Stimulated activated CD4-positive, alpha-beta T cell treated with anti-CD3 and anti-CD28 coated beads, TNF-alpha, amount 100 ng/mL, for 24 hours (primary cell): ENCODE measurements at places on chromosomes 5 and 9.

- DNase-seq, result peak; percentile 63
Observed at GRCh38 chr9:111937781-111938426, 41.3 kb downstream of the UGCG start.

DNA sequence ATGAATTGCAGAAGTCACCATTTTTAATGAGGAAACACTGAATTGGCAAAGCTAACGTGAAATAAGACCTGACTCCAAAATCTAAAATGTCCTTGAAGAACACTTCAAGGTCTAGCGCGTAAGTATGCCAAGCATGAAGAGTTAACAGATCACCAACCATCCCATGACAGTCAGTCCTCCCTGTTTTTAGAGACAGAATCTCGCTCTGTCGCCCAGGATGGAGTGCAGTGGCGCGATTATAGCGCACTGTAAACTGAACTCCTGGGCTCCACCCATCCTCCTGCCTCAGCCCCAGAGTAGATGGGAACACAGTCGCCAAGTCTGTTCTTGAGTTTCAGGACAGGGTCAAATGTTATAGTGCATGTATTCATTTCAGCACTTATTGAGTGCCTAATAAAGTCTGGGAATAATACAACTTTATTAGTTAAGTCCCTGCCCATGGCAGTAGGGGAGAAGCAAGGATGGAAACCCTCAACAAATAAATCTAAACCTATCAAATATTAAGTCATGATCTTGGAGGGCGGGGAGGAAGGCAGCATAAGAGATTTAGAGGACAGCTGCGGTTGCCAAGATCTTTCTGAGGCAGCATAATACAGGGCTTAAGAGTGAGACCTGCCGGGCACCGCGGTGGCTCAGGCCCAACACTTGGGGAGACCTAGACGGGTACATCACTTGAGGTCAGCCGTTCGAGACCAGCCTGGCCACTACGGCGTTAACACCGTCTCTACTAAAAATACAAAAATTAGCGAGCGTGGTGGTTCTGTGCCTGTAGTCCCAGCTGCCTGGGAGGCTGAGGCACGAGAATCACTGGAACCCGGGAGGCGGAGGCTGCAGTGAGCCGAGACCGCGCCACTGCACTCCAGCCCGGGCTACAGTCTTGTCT lies 1.1 kb downstream of the ATPSCKMT start:
- DNase-seq, result no peak

DNA sequence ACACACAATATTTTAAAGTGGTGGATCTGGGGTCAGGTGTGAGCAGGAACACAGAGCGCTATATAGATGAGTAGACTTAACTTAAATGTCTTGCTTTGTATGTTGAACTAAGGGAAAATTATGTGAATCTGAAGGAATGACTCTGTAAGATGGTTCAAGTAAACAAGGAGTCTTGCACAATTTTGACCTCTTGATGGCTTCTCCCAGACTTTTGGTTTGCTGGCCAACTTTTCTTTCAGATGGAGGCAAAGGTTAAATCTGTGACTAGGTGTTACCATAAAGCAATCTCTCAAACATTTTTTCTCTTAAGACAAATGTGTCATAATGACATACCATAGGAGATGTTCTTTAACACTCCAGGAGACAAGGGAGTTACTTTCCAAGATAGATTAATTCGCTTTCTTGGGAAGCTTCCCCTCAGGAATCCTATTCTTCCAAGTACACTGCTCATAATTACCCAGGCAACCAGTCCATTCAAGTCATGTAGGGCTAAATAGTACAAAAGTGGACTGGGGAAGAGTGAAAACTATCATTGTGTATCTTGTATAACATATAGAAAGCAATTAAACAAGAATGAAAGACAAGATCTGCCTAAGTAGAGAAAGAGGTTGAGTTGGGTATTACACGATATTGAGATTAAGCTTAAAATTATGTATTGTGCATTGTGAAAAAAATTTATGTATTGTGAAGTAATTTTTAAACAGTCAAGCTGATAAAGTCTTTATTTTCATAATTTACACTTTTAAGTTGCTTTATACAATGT lies 60.3 kb upstream of the SLC27A6 start:
- no peak for DNase-seq

DNA sequence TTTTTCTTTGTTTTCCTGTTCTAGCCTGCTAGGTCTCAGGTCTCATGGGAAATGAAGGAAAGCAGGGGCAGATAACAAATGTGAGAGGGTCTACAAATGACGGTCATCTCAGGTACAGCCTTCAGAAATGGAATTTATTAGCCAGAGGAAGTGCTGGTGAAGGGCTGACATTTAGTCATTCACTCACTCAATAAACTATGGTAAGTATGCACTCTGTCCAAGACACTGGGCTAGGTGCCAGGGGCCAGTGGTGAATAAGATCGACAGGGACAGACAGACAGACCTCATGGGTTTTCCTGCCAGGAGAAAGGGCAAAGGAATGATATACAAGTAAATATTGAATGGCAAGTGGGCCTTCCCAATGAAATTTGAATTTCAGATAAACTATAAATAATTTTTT lies 6.3 kb downstream of the PDE6A start:
- no peak for DNase-seq

DNA sequence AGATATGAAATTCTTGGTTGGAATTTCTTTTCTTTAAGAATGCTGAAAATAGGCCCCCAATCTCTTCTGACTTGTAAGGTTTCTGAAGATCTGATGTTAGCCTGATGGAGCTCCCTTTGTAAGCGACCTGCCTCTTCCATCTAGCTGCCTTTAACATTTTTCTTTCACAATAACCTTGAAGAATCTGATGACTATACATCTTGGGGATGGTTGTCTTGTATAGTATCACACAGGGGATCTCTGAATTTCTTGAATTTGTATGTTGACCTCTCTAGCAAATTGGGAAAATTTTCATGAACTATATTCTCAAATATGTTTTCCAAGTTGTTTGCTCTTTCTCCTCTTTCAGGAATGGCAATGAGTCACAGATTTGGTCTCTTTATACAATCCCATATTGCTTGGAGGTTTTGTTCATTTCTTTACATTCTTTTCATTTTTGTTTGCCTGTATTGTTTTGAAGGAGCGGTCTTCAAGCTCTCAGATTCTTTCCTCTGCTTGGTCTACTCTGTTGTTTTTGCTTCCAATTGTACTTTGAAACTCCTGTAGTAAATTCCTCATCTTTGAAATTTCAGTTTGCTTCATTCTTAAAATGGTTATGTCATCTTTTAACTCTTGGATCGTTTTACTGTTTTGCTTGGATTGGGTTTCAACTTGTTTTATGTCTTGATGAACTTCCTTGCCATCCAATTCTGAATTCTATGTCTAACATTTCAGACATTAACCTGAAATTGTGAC lies 245.2 kb upstream of the TARS1 start:
- no peak for DNase-seq

- DNase-seq, result no peak
Observed at GRCh38 chr5:151312756-151313324, 9.3 kb upstream of the SLC36A3 start.

- no peak for DNase-seq
Observed at GRCh38 chr5:39765366-39765765, 340.6 kb upstream of the DAB2 start.

- DNase-seq, result no peak
Observed at GRCh38 chr9:68981789-68982188, 32.1 kb downstream of the PRKACG start.

DNA sequence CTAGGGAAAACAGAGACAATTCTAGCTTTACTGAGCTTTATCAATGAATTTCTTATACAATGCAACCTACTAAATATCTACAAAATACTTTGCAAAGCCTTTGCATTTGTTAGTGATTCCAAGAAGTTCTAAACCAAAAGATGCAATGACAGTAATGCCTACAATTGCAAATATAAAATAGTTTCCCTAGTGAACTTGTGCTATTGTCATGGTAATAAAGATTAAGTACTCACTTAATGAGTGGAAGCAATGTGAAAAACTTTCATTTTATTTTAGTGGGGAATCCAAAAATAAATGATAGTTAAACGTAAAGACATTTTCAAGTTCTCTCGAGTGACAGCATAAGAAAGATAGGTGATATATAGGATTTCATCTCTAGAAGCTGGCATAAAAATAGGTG lies 270.5 kb upstream of the CTNND2 start:
- DNase-seq, result no peak

GRCh38 chr5:67204821-67205220 lies 8.2 kb upstream of the CD180 start:
- DNase-seq, result no peak

DNA sequence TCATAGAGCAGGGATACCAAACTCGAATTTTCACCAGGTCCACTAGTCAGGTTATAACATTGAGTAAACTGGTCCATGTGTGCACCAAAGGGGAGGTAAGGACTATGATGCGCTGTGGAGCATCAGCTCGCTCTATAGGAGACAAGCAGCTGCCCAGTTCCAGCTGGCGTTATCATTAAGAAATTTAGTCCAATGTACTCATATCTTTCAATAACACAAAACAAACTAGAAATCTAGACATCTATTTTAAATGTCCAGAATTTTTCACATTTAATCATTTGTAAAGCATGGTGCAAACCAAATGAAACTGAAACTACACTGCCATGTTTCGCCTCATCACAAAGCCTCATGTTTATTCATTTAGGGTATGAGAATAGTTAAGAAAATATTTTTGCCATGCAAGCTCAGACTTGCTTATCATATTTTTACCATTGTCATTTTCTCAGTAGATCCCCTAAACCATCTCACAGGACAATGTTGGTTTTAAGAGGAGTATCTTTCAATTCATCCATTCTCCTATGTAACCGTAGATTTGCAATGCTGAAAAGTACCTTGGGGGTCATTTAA lies 50.9 kb downstream of the ZNF474 start:
- no peak for DNase-seq

GRCh38 chr5:117020999-117021398 lies 446.4 kb upstream of the SEMA6A start:
- no peak for DNase-seq
